Fibroblast of skin of left quadriceps (primary cell): ENCODE measurements at places on chromosomes 6 and 20.

DNA sequence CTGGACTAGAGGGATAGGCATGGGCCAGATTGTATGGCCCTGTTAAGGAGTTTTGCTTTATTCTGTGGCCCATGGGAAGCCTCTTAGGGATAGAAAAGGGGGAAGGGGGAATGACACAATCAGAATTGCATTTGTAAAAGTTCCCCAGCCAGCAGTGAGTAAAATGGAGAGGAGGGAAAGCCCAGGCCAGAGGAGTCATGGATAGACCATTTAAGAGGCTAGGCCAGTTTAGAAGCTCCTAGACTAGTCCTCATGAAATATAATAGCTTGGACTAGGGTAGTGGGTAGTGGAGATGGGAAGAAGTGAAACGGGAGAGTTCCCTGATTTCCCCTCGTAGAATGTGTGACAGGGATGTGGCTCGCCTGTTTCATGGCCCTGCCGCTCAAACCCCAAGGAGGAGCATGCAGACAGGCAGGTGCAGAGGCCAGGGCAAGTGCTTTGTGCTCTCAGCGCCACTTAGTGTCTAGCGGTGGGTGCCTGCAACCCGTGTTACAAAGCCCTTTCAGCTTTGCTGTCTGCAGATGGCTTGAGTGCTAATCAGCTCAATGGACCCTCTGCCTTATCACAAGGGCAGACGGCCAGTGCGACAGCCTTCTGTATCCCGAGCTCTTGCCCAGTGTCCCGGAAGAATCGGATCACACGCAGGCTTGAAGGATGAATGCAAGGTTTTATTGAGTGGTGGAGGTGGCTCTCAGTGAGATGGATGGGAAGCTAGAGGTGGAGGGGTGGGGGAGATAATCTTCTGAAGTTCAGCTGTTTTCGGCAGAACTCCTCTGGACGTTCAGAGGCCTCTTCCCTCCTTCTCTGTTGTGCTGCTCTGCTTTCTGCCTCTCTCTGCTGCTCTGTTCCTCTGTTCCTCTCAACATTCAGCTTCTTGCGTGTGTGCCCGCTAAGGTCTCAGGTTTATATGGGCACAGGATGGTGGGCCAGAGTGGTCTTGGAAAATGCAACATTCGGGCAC is 141.1 kb downstream of the CEP57L1 start:
- DNase-seq = no peak

GRCh38 chr20:32807706-32808105 is 12.0 kb upstream of the MAPRE1 start:
- DNase-seq = no peak

DNA sequence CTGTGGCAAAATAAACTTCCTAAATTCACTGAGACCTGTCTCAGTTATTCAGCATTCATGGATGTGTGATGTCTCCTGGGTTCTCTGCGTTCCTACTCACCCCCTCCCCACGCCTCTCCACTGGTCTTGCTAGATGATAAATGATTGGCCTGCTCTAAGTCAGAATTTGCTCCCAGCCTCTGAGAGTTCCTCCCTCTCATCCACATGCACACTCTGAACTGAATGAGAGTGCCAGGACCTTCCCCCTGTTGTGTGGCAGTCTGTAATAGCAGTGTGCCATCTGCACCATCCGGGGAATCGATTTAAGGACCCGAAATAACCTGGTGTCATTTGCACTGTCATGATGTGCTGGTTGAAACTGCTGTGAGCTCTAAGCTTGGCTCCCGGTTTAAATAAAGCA is 135.8 kb upstream of the AFDN start:
- DNase-seq = no peak

GRCh38 chr20:48684501-48685041 is 143.2 kb downstream of the PREX1 start:
- DNase-seq = no peak

GRCh38 chr6:145736661-145737144 is 1.4 kb upstream of the EPM2A start:
- no peak for DNase-seq

- no peak for DNase-seq
Measured at GRCh38 chr6:6505111-6505510, 83.4 kb upstream of the LY86 start.

GRCh38 chr6:25423358-25423757 is 144.2 kb downstream of the CARMIL1 start:
- no peak for DNase-seq

GRCh38 chr6:106442395-106442794 is 81.9 kb downstream of the CRYBG1 start:
- no peak for DNase-seq

DNA sequence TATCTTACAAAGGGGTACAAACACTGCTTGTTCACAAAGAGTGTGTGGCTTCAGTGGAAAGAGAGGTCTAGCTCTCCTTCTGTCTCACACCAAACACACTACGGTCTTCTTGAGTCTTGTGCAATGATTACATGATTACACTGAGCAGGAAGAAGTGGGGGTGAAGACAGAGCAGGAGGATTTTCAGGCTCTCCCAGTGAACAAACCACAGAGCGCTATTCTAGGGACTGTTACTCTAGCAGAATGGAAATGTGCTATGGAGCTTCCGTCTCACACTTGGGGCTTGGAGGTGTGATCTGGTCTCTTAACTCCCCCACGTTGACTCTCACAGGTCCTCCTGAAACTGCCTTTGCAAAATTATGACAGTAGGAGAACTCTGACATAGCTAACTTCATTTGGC is 203.4 kb downstream of the MYLK4 start:
- DNase-seq = no peak

DNA sequence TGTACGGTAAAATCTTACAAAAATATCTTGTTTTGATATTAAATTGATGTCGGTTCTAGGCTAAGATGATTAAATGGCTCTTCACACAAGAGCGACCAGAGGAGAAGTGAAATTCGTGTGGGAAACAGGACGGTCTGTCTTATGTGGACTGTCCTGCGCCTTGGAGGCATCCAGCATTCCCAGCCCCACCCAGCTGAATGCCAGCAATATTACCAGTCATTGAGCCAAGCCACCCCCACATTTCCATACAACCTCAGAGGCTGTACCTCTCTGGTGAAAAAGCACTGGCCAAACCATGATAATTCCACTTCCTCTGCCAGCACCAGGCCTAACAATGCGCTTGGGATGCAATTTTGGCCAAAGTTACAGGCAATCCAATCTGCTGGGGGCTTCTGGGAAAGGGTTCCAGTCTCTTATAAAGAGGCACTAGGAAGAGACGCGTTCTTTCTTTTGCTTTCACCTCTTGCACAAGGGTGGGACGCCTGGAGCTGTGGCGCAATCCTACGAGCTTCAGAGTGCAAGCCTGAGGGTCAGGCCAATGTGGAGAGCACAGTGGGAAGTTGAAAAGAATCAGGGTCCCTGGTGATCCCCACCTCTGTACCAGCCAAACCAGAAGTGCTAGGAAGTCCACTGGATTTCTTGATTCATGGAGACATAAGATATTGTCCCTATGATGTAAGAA is 213.1 kb downstream of the PREX1 start:
- no peak for DNase-seq

- no peak for DNase-seq
Measured at GRCh38 chr20:24157213-24157612, 168.6 kb upstream of the GGTLC1 start.
